HCEC 1CT (cell line): ENCODE measurements at places on chromosomes 2 and 18.
A peak's percentile ranks its signal among the peaks of the same experiment; 100 is the strongest.

- DNase-seq, result no peak
Measured at GRCh38 chr2:15655123-15655887, 63.6 kb downstream of the DDX1 start.

DNA sequence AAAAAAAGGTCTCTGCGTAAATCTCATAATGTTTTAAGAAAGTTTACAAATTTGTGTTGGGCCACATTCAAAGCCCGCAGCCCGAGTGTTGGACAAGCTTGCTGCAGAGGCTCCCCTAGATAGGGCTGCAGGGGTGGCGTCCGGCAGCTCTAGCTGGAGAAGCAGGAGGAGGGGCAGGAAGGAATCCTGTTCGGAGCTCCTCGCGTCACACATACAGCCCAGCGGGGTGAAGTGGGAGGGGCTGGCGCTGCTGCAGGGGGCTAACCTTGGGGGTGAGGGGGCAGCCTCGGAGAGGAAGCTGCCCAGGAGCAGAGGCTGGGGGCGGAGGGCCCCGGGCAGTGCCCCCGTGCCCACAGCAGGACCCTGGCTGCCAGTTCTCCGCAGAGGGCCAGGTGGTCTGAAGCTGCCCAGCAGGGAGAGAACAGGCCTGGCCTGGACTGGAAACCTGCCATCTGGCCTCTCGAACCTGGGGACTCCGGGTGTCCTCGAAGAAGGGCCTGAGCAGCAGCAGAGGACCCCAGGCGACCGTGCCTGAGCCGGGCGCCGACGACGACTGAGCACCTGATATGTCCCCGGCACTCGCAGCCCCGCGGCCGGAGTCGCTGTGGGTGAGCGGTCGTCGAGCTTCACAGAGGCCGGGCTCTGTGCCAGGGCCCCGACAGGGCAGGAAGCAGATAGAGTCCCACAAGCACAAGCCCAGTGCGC is 2.6 kb upstream of the GPR35 start:
- no peak for DNase-seq

DNA sequence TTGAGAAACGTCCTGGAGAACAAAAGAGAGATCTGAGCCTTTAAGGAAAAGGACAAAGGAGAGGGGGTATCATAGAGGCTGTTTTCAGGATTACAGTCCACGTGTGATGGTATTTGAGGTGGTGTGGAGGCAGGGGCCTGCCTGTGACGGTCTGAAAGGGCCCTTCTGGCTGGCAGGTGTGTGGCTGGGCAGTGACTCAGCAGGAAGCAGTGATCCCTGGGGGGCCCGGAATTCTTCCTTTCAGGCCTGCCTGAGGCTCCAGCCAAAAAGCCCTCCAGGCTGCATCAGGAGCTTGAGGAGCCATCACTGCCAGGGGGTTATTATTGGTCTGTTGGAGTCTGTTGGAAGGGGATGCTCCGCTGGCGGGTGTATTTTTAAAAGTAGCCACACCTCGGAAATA is 97.2 kb upstream of the TMEM18 start:
- DNase-seq, result no peak

GRCh38 chr2:22375096-22375495 is 1009.9 kb upstream of the KLHL29 start:
- DNase-seq, result no peak

DNA sequence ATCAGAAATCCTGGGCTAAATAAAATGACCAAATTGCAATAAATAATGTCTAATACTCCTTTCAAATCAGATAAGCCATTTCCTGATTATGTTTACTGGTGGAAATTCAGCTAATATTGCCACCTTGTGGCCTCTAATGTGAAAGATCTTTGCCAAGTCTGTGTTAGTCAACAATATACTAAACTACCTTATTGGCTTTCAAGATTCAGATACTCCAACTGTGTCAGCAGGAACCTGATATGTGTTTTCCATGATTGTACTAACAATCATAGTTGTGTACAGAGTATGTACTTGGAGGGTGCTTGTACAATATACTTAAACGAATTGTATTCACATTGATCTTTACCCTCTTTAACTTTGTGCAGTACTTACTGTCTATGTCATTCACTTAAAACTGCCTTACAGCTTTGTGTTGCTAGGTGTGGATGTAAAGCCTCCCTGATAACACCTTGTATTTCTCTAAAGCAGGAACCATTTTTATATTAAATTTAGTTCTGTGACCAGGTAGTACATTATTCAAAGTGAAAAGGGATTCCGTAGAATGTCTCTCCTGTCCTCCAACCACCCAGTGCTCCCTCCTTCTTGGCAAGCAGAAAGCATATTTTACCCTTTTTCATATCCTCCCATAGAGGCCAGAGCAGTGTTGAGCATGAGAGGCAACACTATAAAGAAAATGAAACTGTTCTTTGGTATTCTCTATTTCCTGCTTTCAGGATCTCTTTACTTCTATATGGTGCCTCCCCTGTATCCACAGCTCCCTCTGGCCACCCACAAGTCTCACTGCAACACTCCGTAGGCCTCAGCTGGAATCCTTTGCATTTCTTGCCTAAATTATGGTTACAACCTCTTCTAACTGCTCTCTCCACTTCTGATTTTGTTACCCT is 75.2 kb upstream of the C2orf15 start:
- peak; percentile 59 for DNase-seq

GRCh38 chr18:78458356-78458755 is 521.3 kb upstream of the SALL3 start:
- DNase-seq, result no peak

DNA sequence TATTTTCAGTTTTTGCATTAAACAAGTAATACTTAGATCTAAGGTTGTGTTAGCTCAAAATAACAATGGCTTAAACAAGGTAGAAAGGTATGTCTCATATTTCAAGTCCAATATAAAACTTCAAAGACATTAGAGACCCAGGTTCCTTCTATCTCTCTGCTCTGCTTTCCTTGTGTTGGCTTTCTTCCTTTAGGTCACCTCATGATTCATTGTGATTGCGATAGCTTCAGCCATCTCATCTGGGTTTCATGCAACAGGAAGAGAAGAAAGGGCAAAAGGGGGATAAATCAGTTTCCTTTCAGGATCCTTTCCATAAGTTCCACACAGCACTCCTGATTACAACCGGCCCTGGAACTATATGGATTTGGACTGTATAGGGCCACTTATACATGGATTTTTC is 16.0 kb upstream of the TBR1 start:
- peak; percentile 53 for DNase-seq

DNA sequence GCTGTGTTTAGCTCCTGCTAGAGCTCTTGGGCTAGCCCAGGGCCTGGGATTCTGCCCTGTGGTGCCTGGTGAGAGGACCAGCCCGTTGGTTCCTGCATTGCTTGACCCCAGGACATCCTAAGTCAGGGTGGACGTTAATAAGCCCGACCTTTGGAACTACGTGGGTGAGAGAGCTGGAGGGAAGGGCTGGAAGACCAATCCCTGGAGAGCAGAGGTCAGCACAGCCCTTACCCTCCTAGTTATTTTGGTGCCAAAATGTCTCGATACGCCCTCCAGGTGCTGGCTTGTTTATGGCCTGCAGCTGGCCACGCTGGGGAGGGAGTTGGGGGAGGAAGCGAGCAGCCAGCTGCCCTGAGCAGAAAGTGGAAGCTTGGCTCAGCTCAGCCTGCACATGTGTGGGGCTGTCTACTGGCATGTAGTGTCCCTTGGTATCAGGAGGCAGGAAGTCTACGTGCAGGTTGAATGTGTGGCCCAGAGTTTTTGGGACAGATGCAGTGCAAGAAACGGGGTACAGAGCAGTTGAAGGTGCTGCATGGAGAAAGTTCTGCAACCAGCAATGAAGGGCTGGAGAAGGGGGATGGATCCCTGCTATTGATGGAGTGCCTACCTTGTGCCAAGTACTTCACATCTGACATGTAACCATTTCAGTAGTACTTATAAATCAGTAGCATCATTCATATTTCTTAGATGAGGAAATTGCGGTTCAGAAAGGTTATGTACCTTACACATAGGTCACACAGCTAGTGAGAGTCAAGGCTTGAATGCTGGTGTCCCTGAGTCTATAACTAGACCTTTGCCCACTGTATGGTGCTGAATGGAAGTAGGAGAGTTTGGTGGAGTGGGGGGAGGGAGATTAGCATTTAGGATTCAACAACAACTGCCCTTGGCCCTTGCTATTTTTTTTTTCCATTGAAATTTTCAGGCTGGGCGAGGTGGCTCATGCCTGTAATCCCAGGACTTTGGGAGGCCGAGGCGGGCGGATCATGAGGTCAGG is 5.0 kb upstream of the DGKD start:
- DNase-seq, result no peak

DNA sequence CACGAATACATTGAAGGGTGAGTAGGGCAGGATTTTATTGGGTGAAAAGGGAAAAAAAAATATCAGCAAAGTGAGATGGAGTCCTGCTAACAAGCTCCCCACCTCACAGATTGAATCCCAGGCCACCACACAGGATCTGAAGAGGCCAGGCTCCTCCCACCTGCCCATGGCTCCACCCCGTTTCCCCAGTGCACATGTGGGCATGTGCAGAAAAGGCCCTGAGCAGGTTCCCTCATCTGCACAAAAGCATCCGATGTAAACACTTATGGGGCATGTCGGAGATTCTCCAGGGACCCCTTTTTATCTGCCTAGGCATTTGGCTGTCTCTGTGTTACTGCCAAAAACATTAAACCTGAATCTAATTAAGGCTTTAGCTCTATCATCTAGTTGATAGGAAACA is 35.2 kb downstream of the SKA1 start:
- no peak for DNase-seq

- DNase-seq, result no peak
Measured at GRCh38 chr2:4291430-4291829, 588.1 kb downstream of the DCDC2C start.

DNA sequence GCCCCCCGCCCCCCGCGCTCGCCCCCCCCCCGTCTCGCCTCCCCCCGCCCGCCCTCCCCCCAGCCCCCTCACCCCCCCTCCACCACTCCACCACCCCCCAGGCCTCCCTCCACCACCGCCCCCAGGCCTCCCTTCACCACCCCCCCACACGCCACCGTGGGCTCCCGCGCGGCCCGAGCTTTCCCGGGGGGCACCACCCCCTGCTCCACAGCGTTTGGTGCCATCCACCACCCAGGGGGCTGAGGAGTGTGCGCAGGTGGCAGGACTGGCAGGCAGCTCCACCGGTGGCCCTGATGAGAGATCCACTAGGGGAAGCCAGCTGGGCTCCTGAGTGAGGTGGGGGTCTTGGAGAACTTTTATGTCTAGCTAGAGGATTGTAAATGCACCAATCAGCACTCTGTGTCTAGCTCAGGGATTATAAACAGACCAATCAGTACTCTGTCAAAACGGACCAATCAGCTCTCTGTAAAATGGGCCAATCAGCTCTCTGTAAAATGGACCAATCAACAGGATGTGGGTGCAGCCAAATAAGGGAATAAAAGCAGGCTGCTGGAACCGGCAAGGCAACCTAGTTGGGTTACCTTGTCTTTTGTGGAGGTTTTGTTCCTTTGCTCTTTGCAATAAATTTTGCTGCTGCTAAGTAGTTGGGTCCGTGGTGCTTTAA is 43.0 kb upstream of the ITSN2 start:
- DNase-seq, result no peak

GRCh38 chr2:128770143-128771085 is 451.7 kb upstream of the HS6ST1 start:
- no peak for DNase-seq

DNA sequence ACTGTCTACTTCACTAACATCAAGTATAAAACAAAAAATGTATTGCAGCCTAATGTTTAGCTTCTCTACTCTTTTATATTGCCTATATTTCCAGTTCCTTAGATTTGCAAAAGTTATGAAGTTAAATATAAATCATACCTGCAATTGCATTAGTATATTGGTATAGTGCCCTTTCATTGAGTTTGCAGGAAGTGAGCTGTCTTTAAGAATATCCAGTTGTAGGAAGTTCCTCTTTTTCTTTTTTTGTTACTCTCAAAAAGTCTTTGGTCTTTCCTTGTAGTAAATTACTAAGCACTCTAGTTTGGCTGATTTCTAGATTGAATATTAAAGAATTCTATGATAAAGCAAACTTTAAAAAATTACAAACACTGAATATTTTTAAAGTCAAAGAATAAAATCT is 71.3 kb upstream of the FN1 start:
- no peak for DNase-seq

- DNase-seq, result no peak
Measured at GRCh38 chr18:44564922-44565321, 115.8 kb upstream of the SETBP1 start.

GRCh38 chr2:197168705-197169104 is 141.9 kb downstream of the ANKRD44 start:
- DNase-seq, result peak; percentile 69

DNA sequence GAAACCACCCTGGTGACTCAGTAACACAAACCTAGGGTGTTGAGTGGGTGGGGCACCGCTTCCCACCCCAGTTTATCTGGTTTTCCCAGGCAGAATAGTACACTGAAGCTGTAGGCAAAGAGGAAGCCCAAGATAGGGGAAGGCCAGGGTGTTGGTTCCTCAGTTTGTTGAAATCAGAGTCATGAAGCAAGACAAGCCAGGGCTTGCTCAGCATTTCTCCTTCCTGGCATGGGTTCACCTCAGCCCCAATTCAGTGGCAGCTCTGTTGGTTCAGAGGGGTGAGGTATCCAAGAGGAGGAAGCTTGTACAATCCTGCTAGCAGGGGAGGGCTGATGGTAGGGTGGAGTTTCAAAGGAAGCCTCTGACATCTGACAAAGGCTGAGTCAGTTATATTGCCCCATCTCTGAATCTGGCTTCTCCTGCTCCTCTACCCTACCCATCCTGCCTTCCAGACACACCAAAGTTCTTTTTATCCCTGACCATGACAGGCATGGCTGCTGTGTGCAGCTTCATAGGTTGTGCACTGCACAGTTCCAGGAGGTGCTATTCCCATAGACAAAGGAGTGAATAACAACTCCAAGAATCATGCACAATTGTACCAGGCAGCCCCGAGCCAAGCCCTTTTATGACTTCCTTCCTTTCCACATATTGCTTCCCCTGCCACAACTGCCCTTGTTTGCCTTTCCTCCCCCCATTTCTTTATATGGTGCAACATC is 24.9 kb upstream of the RAB10 start:
- peak; percentile 93 for DNase-seq

- peak; percentile 32 for DNase-seq
Measured at GRCh38 chr2:150478200-150478974, 9.1 kb downstream of the RND3 start.

DNA sequence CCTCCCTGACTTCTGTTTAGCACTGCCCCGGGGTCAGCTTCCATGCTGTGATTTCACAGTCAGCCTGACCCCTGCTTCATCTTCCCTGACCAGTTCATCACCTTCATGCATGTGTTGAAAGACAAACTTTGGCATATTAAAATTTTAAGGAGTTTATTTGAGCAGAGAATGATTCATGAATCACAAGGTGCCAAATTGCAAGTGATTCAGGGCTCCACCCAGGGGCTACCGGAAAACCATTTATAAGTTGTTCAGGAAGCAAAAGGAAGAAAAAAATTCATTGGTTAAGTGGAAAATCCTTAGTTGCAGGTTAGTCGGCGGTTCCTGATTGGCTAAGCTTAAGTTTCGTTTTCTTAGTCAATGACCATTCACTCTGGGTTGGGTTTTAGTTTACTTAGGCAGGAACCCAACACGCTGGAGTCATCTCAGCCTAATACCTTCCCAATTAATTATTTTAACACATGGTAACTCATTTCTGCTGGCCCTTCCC is 10.6 kb downstream of the IL1F10 start:
- DNase-seq, result no peak

DNA sequence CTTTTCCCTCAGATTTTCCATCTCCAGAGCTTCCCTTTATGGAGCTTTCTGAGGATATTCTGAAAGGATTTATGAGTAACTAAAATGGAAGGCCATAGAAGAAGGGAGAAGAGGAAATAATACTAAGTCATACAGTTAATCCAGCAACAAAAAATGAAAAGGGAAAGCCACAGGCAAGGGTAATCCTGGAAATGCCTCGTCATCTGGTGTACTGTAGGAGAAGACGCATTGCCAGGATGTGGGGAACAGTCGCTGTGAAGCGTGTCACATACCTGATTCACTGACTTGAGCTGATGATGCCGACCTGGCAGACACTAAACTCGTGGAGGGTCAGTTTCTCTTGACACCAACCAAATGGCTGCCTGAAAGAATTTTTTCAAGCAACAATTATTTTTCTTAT is 34.7 kb upstream of the ALPP start:
- DNase-seq, result no peak
